Stimulated activated CD4-positive, alpha-beta T cell treated with anti-CD3 and anti-CD28 coated beads, Interleukin-12 subunit alpha, Interleukin-12 subunit beta, amount 100 ng/mL, for 24 hours (primary cell): ENCODE measurements at places on chromosomes 1 and 21.

GRCh38 chr1:27548136-27548853 is 55.6 kb downstream of the AHDC1 start:
- DNase-seq: no peak

GRCh38 chr1:60558236-60558635 is 484.7 kb upstream of the C1orf87 start:
- no peak for DNase-seq

DNA sequence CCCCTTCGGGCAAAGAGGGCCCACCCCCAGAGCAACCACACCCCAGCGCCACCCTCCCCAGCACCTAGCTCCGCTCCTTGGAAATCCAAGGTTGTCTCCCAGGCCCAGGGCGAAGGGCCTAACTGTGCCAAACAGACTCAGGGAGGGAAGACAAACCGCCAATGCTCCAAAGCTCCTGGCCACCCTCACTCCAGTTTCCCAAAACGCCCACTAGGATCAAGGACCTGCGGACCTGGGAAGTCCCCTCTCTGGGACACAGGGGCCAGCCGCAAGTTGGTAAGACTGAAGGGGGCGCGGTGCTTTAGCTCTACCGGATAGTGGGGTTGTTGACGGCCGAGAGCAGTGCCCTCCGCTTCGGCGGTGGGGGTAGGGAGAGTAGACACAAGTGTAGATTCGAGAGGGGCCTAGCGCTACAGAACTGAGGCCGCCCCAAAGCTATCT is 581 bp downstream of the IRF6 start:
- no peak for DNase-seq

DNA sequence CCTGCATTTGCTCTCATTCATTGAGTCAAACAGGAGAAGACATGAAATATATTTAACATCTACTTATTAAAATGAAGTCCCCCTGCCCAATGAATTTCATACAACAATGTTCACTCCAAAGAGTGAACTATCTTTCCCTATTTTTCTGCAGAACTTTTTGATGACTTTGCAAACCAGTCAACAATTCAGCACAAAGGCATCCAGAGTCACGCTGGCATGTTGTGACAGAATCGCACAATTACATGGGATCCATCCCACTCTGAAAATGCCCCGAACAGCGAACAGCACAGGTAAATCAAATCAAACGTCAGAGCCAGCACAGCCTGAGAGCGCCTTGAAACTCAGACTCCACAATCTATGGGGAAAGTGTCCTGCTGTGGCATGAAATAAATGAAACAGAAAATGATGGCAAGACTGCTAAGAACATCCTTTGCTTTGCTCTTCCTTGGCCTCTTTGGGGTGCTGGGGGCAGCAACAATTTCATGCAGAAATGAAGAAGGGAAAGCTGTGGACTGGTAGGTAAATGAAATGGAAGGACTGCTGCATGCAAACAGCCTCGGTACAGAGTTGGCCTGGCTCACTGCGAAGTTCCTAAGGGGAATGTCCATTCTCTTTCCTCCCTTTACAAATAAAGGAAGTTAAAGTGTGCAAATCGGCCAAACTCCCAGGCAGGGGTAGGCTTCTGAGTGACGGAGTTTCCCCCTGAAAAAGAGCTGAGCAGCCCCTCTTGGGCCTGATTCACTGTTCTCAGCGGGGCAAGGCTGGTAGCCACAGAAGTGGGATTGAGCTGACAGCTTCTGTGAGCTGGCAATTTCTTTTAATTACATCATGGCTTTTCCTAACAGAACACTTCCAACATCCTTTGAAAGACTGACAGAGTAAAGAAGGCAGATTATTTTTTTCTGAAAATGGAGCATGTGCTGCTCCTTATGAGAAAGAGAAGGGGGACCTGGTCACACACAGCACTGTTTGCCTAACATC is at the start of gene DNASE2B:
DNASE2B (plus strand) TSS at position 310 of the 981 bp plus-strand sequence; CDS start at position 391, 81 bp downstream.
- no peak for DNase-seq

DNA sequence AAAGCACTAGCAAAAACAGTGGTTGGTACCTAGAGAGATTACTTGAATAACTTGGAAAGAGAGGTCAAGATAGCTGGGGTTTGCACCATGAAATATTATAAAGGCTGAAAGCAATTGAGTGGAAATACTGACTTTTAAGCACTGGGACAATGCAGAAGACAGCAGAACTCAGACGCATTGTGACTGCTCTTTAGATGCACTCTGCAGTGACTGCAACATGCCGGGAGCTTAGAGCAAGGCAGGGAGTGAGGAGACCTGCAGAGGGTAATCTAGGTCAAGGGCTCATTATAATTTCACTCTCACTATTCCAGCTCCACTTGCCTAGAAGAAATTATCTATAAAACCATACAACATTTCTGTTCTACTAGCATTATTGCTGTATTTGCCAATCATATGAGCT is 36.6 kb downstream of the OLFM3 start:
- DNase-seq: no peak

DNA sequence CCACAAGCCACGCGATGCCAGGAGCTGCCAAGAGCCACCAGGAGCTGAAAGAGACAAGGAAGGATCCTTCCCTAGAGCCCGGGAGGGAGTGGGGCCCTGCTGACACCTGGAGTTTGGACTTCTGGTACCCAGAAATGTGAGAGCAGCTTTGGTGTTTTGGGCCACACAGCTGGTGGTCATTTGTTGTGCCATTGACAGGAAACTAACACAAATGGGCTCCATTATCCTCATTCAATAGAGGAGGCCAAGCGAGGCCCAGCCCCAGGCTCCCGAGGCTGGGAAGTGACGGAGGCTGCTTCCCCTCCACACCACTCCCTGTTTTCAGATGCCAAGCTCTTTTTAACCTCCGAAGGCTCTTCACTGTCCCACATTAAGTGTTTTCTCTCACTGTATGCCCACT is 25.5 kb downstream of the DHRS3 start:
- DNase-seq: no peak

- DNase-seq: no peak
Observed at GRCh38 chr1:153583976-153584375, 18.3 kb upstream of the S100A2 start.

DNA sequence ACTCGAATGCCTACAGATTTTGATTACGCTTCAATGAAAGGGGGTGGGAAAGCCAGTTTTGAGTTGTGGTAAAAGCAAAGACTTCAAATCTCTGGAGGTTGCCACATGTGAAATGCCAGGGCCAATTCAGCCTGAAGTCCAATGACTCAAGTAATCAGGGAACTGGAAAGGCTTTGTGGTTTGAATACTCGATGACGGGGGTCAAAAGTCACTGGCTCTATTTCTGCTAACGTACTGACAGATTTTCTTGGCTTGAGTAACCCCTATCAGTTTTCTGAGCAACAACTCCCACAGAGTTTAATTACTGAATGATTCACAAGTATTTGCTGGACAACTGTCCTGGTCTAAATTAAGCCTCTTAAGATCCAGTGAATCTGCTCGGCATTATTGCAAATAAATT is 152.2 kb downstream of the SIPA1L2 start:
- DNase-seq: no peak
